ENCODE measurements at places on chromosomes 12 and 14.

DNA sequence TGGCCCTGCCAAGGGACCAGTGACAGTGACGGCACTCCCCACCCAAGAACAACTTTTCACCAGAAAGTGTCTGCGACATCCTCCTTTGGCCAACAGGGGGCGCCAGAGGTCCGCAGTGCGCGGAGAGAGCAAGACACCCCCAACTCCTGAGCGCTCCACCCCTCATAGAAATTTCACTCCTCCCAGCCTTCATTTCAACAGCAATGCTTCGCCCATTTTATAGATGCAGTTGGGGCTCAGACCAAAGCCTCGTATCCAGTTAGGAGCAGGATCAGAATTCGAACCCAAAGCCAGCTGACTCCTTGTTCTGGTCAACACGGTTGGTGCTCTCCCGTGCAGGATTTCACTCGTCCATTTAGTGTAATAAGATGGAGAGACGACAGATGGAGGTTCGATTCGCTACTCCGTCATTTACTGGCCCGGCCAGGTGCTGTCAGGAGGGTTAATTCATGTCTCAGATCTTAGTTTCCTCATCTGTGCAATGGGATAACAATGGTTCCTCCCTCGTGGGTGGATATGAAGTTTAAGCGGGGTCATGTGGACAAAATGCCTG, 2.4 kb upstream of the POP5 start:
- peak; percentile 34 for DNase-seq

DNA sequence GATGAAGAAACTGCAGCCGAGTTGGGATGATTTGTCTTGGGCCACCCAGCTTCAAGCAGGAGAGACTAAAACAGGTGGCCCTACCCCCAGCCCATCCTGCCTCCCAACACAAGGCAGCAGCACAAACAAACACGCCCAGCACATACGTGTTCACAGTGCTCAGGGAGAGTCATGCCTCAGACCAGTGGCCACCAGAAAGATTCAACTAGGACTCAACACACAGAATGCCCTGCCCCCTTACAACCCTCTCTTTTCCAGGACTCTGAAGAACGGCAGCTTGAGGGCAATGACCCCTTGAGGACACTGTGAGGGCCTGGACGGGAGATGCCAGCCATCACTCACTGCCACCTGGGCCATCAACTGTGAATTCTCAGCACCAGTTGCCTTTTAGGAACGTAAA, 75.0 kb downstream of the NT5DC3 start:
- DNase-seq: no peak

DNA sequence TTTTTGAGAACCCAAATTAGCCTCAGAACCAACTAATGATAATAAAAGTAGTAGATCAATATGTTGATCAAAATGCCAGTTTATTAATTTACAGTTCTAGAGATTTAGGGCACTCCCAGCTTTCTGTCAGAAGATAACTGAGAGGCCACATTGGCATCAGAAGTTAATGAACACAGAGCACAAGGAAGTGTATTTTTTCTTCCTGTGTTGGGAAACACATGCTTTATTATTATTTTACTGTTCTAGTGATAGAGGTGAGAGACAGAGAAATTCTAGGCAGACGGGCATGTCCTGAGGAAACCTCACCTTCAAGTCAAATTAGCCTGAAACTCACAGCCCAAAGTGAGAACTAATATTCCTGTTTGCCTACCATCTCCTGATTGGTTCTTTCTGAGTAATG, 213.7 kb downstream of the PCNX1 start:
- DNase-seq: no peak

GRCh38 chr14:79658769-79659168, 552.5 kb downstream of the DIO2 start:
- DNase-seq: no peak

DNA sequence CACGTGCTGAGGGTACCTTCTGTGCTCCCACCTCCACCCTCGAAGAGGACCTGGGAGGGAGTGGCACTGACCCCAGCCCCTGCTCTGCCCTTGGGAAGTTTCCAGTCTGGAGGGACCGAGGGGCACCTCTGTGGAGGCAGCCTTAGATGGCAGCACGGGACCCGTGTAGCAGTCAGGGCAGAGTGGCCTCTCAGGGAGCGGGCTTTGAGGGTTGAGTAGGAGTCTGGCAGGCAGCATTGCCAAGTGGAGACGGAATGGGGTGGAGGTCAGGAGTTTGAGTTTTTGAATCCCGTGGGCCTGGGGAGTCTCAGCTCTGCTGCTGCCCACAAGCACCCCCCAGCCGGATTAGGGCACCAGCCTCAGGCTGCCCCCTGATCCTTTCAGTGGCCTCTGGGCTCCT, 21.6 kb downstream of the KIF26A start:
- no peak for DNase-seq

Measured in RCC 7860 (cell line).